ENCODE measurements at places on chromosomes 7 and 10.

DNA sequence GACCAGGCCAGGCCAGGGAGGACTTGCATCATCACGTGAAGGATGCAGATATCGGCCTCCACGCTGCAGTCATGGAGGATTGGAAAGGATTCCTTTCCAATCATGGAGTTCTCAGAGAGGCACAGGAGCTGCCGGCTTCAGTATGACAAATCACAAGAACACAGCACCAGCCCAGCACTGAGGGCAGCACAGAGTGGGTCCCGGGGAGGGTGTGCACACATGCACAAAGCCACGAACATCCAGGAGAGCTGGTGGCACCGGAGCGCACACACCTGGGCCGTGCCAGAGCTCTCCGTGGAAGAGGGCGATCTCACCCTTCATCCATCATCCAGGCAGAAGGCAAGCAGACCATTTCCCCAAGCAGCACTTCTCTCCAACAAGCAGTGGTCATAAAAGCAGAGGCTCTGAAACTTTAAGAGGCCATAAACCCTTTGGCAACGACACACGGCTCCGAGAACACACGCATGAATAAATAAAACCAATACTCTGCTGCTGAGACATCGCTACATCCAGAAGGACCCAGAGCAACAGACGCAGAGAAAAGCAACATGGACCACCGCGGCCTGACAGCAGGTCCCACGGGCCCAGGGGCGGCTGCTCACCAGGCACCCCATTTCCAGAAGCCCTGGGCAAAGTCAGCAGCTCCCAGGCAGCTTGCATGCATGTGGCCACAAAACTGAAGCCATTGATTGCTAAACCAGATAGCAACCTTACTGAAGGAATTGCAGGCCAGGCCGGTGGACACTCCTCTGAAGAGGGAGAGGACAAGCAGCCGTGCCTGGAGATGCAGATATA is 180.8 kb downstream of the USP6NL start:
- no peak for DNase-seq

- no peak for DNase-seq
Measured at GRCh38 chr7:139582130-139582650, 58.7 kb downstream of the CLEC2L start.

DNA sequence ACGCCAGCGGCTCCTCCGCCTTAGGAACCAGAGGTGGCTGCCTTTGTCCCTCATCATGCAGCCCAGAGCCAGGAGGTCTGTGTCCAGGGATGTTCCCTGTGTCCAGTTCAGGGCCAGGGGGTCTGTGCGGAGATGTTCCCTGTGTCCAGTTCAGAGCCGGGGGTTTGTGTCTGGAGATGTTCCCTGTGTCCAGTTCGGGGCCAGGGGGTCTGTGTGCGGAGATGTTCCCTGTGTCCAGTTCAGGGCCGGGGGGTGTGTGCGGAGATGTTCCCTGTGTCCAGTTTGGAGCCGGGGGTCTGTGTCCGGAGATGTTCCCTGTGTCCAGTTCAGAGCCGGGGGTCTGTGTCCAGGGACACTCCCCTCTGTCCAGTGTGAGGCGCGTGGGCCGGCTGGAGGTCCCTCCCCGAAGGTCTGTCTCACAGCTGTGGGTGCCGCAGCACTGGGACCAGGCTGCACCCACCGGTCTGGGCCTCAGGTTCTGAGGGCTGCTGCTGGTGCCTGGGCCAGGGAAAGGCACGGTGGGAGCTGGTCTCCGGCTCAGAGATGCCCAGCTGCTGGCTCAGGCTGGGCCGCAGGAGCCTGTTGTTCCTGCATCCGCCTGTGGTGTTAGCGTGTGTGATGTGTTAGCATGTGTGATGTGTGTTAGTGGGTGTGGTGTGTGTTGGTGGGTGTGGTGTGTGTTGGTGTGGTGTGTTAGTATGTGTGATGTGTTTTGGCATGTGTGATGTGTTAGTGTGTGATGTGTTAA is 67.9 kb upstream of the CFAP46 start:
- DNase-seq, result no peak

- no peak for DNase-seq
Measured at GRCh38 chr7:82249979-82250378, 193.6 kb downstream of the CACNA2D1 start.

DNA sequence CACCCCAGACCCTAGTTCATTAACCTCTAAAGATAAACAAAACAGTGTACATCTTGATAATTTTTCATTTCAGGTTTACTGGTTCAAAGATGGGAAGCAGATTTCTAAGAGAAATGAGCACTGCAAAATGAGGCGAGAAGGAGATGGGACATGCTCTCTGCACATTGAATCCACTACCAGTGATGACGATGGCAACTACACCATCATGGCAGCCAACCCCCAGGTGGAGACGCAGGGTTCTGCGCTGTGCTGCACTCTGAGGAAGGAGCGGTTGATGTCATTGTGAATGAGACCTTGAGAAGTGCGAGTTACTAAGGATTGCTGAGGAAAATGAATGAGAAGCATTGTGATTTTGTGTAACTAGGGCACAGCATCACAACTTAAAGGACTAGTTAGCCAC is 37.6 kb downstream of the ATOH7 start:
- no peak for DNase-seq

DNA sequence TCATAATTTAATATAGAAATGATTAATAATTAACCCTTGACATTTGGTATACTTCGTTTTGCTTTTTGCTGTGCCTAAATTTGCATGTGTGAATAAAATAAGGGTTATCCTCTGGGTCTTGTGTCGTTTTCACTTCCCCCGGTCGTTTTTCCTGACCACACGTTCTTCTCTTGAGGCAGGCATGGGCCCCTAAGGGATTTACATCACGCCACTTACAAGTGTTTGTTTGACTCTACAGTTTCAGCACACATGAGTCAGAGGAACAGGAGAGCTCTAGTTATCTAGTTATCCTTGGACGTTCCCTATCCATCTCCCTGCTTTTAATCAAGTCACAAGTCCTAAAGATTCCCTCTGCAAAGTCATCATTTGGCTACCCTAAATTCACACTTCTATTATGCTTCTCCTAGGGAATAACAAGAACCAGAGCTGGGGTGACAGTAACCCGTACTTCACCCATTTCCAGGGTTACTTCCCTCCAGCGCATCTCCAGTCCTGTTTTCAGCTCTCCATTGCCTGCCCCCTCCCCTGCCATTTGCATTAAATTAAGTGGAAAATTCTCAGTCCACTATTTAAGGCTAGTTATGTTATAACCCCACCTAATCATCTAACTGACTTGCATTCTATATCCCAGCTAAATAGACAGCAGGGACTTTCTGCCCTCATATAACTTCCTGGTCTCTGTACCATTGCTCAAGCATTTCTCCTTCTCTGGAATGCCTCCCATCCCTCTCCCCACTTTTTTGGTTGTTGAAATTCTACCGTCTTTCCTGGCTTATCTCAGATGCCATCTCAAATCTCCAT is 206.9 kb downstream of the PTEN start:
- DNase-seq, result no peak

DNA sequence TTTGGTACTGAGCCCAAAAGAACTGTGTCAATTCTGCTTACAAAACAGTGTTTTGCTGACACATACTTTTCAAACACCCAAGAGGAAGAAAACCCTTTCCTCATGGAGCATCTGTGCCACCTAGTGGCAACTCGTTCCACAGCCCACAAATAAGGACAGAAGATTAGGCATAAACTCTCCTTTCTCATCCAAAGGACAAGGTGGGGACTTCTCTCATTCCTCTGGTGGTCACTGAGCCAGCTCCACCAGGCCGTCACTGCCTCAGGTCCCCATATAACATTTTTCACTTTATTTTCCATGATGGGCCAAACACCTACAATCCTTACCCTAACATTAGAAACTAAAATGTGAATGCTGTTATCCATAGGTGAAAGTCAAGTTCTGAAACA is 76.9 kb downstream of the RNF216 start:
- DNase-seq, result peak; percentile 53

DNA sequence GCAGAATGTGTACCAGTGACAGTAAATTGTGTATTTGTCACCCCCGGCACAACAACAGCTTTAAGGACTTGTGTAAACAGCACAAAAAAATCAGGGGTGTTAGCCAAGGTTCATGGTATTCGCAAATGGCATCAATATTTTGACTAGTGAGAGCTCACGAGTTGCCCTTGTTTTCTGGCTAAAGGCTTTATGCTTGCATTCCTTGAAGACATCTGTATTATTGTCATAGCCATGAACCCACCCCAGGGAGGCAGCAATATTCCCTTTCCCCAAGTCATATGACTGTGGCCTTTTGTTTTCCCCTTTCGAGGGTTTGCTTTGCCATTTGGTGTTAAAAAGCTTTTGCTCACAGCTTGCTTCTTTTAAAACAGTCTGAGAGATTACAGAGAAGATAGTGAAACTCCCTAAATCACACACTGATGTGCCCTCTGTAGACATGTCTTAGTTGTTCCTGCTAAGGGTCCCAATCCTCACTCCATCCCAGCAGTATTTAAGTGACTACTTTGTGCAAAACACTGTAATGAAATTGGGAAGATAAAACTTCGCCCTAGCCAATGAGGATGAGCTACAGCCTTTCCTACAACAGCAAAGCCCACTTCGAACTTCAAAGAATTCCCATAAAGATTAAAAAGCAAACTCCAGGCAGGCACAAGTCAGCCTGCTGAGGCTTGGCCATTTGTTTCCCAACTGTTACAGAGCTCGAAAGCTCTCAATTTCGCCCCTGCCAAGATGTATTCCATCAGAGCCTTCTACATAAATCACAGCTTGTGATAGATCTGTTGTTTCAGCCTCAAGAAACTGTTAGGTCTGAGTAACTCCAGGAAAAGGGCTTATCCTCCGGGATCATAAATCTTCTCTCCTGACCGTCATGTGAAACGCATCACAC is 172.3 kb downstream of the ADAM12 start:
- no peak for DNase-seq

- no peak for DNase-seq
Measured at GRCh38 chr7:4025694-4026615, 656.1 kb upstream of the FOXK1 start.

- no peak for DNase-seq
Measured at GRCh38 chr10:93773120-93773519, 15.4 kb downstream of the LGI1 start.

DNA sequence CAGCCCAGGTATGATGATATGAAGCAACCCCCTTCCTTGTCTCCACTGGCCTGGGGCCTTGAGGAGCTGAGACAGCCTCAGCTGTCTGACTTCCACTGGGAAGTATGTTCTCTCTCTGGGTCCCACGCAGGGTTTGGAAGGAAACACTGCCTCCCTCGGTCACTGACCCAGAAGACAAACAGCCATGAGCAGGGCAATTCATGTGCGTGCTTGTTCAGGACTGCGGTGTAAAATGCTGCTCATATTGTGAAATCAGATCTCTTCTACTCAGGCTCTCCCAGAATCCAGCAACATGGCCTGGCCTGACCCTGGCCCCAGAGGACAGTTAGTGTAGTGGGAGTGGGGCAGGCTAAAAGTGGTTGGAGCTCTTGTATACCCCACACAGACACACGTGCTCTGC is 2.8 kb downstream of the CLCN1 start:
- no peak for DNase-seq

- no peak for DNase-seq
Measured at GRCh38 chr10:133616371-133617130, 10.0 kb downstream of the FRG2B start.

DNA sequence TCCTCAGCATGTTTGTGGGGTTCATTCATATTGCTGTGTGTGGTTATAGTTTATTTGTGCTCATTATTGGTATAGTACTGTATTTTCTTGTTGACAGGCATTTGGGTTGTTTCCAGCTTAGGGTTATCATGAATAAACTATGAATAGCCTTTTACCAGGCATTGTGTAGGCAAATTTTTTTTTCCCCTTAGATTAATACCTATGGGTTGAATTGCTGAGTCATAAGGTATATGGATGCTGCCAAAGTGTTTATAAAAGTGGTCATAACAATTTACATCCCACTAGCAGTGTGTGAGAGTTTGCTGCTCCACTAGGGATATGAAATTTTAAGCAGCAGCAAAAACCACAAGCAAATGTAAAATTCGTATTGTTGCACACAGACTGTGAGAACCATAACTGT is 175.0 kb downstream of the PLPP4 start:
- no peak for DNase-seq

Measured in NCI-H1092 (cell line).